ENCODE measurements at places on chromosomes 1 and 21.

DNA sequence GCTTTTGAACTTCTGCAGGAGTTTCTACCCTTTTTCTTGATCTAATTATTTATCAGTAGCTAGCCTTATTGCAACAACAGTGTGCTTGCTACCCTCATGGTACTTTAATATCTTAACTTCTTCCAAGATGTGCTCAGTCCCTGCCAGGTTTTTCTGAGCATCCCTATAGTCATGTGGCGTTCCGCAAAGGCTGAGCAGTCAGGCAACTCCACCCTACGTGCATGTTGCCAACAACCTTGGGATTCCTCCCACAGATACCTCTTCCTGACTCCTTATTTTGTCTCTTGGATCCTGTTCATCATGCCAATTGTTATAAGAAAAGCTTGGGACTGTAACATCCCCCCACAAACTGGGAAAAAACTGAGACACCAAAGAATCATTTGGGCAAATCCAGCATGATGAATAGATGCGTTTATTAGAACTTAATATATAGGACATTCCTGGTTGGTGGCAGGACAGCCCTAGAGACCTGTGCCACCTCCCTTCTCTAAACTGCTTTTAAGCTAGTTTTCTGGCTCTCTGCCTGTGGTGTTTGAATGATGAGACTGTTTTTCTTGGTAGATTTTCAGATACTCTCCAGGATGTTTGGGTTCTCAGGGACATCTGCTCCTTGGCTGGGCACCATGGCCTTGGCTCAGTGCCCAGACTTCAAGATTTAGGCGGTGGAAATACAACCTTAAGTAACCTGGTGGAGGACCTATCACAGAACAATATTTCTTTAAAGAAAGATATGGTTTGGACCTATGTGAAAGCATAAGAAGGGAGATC, 27.1 kb upstream of the KCTD3 start:
- DNase-seq: peak; percentile 32

- no peak for DNase-seq
These were observed 196.2 kb upstream of the APP start for GRCh38 chr21:26366781-26367180.

GRCh38 chr1:234716908-234717375, 107.0 kb upstream of the IRF2BP2 start:
- DNase-seq: no peak

DNA sequence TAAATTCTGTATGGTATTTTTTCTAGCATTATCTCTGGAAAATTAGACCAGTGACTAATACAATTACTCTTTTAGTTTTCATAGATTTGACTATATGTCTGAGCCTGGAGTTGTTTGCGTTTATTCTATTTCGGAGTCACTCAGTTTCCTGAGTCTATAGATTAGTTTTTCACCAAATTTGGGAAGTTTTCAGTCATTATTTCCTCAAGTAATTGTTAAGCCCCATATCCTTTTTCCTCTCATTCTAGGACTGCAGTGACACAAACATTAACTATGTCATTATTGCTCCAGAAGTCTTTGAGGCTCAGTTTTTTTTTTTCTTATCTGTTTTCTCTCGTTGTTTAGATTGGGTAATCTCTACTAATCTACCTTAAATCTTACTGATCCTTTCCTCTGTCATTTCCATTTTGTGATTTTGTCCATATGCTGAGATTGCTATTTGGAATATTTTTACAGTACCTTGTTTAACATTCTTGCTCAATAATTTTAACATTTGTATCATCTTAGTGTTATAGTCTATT, 886.2 kb downstream of the LTN1 start:
- DNase-seq: no peak

- no peak for DNase-seq
These were observed 233.6 kb upstream of the PTBP2 start for GRCh38 chr1:96487971-96488370.

GRCh38 chr1:111887385-111887784, 102.1 kb downstream of the KCND3 start:
- DNase-seq: no peak

DNA sequence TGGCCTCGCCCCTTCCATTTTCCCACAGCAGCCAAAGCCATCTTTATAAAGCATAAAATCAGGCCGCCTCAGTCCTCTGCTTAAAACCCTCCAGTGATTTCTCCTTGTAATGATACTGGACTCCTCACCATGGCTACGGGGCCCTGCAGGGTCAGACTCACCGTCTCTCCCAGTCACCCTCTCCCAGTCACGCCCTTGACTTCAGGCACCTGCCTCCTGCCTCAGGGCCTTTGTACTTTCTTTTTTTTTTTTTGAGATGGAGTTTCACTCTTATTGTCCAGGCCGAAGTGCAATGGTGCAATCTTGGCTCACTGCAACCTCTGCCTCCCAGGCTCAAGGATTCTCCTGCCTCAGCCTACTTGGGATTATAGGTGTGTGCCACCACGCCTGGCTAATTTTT, 47.8 kb downstream of the PIK3CD start:
- DNase-seq: no peak

DNA sequence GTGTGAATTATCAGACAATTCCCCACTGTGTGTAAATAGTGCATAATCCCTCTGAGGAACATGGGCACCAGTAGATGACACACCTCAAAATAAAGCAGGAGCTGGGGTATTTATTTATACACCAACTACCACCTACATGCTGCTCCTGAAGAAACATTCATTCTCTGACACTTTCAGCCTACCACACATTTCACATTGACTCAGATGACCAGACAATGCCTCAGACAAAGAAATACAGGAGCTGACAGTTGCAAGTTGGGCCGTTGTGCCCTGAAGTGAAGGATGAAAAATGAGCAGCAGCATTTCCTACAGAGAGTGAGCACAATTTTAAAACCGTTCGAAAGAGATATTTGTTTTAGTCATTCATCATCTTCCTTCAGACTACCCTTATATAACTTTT, 63.2 kb downstream of the RGS2 start:
- no peak for DNase-seq

- DNase-seq: no peak
These were observed 8.7 kb downstream of the IER5 start for GRCh38 chr1:181097242-181097641.
